ENCODE measurements at places on chromosomes 13 and 19.

GRCh38 chr13:80132741-80133601 lies 208.0 kb downstream of the SPRY2 start:
- H3K4me3 ChIP-seq = no peak overlapping the region
- no peak overlapping the region for H3K27ac ChIP-seq
- DNase-seq = no peak
- H3K36me3 ChIP-seq = no peaks in the 10 kb centered on the region
- no peaks in the 10 kb centered on the region for H3K27me3 ChIP-seq

DNA sequence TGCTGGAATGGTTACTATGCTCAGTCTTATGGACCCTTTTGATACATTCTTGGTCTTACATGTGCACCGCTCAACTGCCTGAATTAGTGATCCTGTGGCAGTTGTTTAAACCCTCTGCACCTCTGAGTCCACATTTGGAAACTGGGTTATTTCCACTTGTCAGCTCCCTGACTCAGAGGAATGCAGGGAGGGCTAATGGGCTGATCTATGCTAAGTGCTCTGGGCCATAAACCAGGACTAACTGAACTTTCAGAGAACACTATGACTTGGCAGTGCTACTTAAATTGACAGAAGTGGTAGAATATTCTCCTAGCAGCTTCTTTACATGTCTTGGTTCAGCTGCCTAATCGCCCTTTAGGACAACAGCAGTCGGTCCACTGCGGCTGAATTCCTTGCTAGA lies 26.8 kb upstream of the MED4 start:
- no peak for DNase-seq
- H3K36me3 ChIP-seq = no peaks in the 10 kb centered on the region
- peaks cover 2% of the 10 kb centered on the region for H3K27me3 ChIP-seq
- H3K4me3 ChIP-seq = no peak overlapping the region

DNA sequence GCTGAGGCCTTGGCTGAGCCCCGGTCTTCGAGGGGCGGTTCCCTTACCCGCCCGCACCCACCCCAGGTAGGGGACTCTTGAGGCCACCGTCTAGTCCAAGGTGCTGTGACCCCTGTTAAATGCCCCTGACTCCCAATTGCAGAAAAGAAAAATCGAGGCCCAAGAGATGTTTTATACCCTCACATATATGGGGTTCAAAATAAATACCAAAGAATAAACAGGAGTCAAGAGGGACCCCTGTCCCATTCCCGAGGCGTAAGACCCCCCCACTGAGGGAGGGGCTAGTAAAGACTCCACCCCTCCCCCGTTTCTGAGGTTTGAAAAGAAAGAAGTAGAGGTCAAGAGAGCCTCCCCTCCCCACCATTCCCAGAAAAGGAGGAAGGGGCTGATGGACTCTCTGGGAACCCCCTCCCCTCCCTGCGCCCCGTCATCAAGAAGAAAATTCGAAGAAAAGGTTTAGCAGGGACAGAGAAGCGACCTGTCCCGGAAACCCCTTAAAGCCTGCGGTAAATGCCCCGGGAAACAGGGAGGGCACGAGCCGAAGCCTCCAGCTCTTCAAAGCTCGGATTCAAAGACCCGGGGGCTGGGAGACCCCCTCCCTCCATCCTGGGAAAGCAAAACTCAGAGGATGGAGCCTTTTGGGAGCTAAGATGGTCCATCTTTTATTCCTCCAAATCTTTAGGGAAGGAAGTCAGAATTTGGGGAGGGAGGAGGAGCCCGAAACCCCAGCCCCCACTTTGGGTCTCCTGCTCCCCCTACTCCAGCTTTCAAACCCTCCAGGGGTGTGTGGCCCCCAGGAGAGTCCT lies 755 bp upstream of the RAB3A start:
- H3K4me1 ChIP-seq = peaks cover 12% of the 10 kb centered on the region
- no peaks in the 10 kb centered on the region for H3K36me3 ChIP-seq
- DNase-seq = no peak
- peak overlapping the region; percentile 68 for H3K4me3 ChIP-seq

- H3K27ac ChIP-seq = no peak within 1 kb of the TSS
- H3K4me3 ChIP-seq = no peak within 1 kb of the TSS
- DNase-seq = no peak
- H3K27me3 ChIP-seq = peaks cover 51% of the 10 kb centered on the region
- peaks cover 28% of the 10 kb centered on the region for H3K4me1 ChIP-seq
These were observed at the start of gene SSC5D for GRCh38 chr19:55487924-55488687. TSS of gene SSC5D (plus strand) at chr19:55488436. CDS start at chr19:55488590, 154 bp downstream.

All from T-cell (primary cell).